Cerebellar cortex (tissue), 1 donor: ENCODE measurements at places on chromosomes 3 and 15.

- no peak for DNase-seq
Observed at GRCh38 chr3:171892457-171892856, 49.3 kb downstream of the TMEM212 start.

DNA sequence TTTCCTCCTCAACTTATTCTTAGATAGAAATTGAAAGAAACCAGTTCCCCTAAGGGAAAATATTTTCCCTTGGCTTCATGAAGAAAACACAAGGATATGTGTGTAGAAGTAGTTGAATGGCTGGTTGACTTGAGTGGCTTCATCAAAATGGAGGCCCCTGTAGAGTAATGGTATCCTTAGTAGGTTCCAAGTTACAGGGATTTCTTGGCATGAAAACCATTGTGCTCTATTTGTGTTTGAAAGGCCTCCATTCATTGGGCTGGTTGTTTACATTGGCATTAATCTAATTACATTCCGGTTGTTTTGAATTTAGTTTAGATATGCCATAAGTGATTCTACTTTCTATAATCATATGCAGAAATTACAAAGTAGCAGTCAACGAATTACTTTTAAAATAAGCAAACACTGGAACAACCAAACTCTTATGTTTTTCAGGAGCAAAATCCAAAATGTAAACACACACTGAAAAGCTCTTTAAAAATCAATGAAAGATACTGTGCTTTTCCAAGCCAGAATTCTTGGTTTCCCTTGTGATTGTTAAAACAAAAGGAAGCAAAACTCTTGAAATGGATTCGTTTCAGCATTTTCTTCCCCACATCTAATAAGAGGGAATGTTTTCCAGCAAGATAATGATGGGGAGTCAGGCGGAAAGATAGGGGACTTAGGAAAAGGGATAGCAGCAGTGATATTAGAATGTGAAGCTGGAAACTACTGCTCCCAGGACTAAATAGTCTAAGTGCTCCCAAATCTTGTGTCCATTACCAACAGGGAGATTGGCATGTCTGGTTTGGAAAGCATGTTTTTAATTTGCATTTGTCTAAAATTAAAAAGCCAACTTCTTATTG, 77.0 kb downstream of the EPHA3 start:
- DNase-seq, result no peak

GRCh38 chr15:89293012-89293411, 41.6 kb downstream of the POLG start:
- no peak for DNase-seq

- no peak for DNase-seq
Observed at GRCh38 chr3:142962520-142963233, 797 bp downstream of the PAQR9 start.

DNA sequence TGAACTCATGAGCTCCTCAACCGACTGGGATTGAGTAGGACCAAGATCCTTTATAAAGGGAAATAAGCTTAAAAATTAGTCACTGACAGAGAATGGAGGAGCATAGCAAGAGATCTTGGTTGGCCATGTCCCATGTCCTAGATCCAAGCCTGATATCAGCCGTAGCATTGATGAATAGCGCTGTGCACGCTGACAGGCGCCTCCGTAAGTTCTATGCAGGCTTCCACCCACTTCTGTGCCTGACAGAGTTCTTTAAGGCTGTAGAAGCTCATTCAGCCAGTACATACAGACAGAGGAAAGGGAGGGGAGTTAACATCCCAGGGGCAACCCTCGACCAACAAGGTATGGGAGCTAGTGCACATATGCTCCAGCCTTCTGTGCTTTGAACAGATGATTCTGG, 251.7 kb upstream of the TBC1D5 start:
- DNase-seq, result no peak

- DNase-seq, result peak; percentile 77
Observed at GRCh38 chr3:23915537-23916108, 1.2 kb downstream of the NKIRAS1 start.
